Spinal cord (tissue), 10 donors: ENCODE measurements at places on chromosomes 6 and 20. TPM values are rescaled to one million over a fixed set of nuclear protein-coding genes. Genes with fewer than 3 reads are reported as not detected.

Gene RUNX2
- total RNA-seq = 0.83 TPM

- no peak for DNase-seq
Observed at GRCh38 chr6:23111984-23112383, 542.6 kb downstream of the HDGFL1 start.

Gene RSPH4A
- total RNA-seq = 7.2 TPM

GRCh38 chr6:38625217-38625616 lies 14.5 kb downstream of the BTBD9 start:
- peak; percentile 13 for DNase-seq

- no peak for DNase-seq
Observed at GRCh38 chr6:147384029-147384428, 124.5 kb upstream of the SAMD5 start.

- DNase-seq = no peak
Observed at GRCh38 chr6:43761666-43762409, 8.2 kb upstream of the VEGFA start.

- no peak for DNase-seq
Observed at GRCh38 chr6:14278446-14278845, 160.9 kb downstream of the CD83 start.

DNA sequence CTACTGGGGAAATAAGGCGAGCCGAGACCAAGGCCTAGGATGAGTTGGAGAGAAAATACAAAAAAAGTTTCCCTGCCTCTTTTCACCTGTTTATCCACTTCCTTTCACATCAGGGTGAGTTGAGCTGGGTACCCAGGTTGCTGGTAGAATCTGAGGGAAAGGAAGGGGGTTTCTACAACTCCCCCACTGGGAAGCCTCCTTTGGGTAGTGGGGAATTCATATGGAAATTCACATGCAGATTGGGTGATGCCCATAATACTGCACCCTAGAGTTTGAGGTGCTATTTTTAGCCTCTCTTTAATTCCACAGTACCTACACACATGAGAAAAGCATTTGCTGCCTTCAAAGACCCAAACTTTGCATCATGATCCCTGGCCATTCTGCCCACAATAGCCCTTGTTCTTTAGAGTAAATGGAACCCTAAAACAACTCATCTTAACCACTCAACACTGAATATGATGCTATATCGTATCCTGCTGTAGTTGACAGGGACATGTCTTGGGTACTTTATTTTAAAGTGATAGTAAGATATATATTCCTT lies 2.7 kb downstream of the OSTM1 start:
- no peak for DNase-seq

- no peak for DNase-seq
Observed at GRCh38 chr6:137045222-137045789, 541 bp upstream of the IL20RA start.

Gene MOXD1
- total RNA-seq = 21.3 TPM

Gene ECT2L
- total RNA-seq = 0.89 TPM

Gene FKBP1C
- total RNA-seq = 0.20 TPM

Gene CDSN
- total RNA-seq = not detected

DNA sequence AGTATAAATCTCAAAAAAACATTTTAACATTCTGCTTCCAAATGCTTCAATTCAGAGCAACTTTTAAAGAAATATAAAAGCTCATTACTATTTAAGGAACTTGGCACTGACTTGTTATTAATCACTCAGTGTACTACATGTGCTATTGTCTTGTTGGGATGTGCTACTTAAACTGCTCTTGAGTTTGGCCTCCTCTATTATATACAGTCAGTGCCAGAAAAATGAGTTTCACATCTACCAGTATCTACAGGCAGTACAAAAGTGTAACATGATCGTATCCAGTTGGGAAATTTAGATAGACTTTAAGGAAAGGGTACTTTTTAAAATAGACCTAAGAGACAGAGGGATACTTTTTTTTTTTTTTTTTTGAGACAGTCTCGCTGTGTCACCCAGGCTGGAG lies 627.3 kb upstream of the SLC35B3 start:
- DNase-seq = no peak

DNA sequence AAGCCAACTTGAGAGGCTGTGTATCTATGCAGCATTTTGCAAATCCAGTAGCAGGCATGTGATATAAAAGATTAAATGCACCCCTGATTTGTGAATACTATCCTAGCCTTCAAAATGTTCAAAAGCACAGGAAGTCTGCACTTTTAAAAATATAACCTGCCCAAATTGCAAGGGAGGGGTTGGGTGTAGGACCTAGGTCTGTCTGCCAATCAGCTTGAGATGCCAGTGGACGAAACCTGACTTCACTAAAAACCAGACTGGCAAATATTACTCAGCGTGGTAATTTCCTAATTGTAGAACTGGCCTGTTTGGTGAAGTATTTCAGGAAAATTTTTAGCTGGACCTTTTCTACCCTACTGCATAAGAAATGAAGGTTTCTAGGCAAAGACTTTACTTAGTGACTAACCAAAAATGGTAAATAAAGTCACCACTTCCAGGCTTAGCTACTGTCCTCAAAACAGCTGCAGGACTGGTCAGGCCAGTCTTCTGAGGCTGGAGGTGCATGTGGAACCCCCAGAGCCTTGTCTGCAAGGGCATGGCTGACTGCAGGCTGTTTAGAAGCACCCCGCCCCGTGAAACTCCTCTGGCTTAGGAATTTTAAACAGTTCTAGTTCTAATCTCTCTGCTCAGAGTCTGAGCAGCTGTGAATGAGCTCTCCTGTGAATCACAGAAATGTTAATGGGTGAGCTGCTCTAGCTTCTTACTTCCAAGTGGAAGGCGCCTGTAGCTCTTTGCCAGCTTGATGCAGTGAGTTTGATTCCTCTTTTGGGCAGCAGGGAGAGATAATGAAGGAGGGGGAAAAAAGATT lies 104.4 kb upstream of the ESR1 start:
- DNase-seq = peak; percentile 19

GRCh38 chr6:127458222-127458621 lies 967 bp downstream of the KIAA0408 start:
- no peak for DNase-seq

Gene SCAF8
- 54.7 TPM for total RNA-seq

DNA sequence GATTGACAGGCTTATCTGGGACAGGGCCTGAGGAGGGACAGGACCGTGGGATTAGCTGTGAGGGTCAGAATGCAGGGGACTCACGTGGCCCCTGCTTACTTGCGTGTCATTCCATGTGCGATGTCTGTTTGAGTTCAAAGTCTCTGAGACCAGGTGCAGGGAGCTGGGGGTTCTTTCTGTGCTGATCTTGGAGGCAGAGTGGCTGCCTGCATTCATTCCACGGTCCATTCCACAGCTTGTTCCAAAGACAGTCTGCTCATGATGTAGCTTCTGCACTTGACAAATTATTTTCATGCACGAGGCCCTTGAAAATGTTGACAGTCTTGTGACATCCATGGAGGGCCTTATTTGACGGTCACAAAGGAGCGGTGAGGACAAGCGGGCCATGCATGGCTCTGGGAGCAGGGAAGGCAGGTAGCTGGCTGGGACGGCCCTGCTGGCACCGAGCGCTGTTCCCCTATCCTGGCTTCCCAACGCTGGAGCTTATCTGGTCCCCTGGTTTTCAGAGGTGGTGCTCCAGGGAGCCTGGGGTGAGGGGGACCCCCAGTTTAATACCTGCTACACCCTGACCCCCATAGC lies 156.3 kb upstream of the RNF24 start:
- peak; percentile 57 for DNase-seq

DNA sequence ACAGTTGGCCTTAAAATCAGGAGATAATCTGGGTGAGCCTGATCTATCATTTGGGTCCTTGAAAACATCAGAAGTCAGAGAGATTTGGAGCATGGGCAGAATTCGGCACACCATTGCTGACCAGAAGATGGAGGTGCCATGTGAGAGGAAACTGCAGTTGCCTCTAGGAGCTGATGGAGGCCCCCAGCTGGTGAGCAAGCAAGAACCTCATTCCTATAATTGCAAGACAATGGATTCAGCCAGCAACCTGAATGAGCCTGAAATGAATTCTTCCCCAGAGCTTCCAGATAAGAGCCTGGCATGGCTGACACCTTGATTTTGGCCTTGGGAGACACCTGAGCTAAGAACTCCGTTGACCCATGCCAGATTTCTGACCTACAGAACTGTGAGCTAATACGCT lies 76.3 kb upstream of the FYN start:
- DNase-seq = no peak

Gene ACSS2
- 35.3 TPM for total RNA-seq

Gene LYRM2
- 33.9 TPM for total RNA-seq

GRCh38 chr6:5162355-5162754 lies 77.2 kb downstream of the PPP1R3G start:
- DNase-seq = no peak

Gene BPIFA1
- not detected for total RNA-seq

- DNase-seq = no peak
Observed at GRCh38 chr6:134555672-134556071, 237.8 kb upstream of the SGK1 start.

DNA sequence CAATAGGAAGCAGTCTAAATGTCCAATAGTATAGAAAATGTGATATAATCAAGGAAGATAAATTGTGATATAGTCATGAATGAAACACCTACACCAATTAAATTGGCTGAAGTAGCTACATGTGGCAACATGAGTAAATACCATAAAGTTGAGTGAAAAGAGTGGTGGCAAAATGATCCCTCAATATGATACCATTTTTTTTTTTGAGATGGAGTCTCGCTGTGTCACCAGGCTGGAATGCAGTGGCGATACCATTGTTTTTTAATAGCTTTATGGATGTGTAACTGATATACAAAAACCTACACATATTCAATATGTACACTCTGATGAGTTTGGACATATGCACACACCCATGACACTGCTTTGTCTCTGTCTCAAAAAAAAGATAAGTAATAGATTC lies 20.9 kb upstream of the ILRUN start:
- no peak for DNase-seq

- DNase-seq = no peak
Observed at GRCh38 chr6:11043378-11043960, 636 bp downstream of the ELOVL2 start.

GRCh38 chr6:90538278-90539046 lies 48.4 kb downstream of the MAP3K7 start:
- DNase-seq = no peak

Gene ZFAND3
- total RNA-seq = 24.5 TPM

GRCh38 chr6:130223508-130223907 lies 757 bp upstream of the SAMD3 start:
- no peak for DNase-seq

Gene ME1
- 23.8 TPM for total RNA-seq

GRCh38 chr6:141488488-141488887 lies 644.2 kb upstream of the GJE1 start:
- no peak for DNase-seq

DNA sequence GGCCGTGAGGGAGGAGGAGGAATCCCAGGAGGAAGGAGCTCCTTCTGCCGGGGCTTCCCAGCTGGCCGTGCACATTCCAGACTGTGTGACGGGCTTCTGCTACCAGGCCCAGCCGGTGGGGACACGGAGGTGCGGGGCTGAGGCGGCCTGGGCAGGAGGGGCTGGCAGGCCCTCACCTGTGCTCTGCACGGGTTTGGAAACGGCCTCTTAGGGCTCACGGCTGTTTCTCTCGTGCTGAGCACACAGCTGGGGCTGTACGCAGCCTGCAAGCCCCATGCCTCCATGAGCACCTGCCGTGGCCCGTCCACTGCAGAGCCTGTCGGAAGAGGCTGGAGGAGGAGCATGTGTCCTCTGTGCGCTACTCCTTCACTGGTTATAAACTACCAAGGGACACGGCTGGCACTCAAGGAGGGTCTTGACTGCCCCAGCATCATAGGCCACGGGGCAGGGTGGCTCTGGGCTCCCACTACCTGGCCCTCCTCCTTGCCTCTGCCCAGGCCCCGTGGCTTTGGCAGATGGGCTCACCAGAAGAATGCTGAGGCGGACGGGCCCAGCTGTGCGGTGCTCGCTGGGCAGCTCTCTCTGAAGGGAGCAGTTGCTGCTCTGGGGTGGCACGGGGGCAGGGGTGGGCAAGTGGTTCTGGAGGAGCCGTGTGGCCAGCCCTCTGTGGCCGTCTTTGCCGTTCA lies 15.8 kb downstream of the NPEPL1 start:
- no peak for DNase-seq

Gene MRAP2
- total RNA-seq = 5.4 TPM

DNA sequence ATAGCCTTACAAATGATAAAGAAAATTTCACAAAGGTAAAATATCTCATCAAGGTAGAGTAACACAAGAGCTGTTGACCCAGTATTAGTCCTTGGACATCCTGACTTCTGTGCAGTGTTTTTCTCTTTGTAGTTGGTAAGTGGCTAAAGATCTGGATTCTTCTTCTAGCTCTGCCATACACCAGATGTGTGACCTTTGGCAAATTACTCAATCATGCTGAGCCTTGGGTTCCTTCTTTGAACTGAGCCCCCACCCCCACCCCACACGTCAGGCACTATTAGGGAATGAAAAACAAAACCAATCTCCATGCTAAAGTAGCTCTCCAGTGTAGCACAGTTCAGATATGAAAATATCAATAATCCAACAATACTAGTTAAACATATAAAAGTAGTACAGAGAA lies 15.1 kb upstream of the TRIM39 start:
- no peak for DNase-seq

GRCh38 chr20:37205794-37206193 lies 26.4 kb upstream of the MROH8 start:
- no peak for DNase-seq

DNA sequence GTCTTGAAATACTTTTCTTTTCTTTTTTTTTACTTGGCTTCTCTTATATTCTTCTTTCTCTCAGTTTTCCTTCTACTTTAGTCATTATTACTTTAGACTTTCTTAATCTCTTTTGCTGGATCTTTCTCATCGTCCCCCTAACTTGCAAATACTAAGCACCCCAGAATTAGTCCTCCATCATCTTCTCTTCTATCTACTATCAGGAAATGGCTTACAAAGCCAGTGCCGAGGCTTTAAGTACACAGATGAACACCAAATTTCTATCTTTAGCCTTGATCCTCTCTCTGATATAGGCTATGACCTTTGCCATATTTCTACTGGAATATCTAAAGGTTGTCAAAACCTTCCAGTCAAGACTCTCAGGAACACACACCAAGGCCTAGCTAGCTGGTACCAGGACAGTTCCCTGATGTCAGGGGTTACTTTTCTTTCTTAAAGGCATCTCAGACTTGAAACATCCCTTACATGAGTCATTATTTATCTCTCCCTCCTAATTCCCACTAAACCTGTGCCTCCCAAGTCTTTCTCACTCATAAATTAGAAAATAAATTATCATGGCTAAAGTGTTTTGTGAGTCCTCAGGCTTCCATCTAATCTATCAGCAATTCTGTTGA lies 278.6 kb upstream of the TCF21 start:
- DNase-seq = no peak

Gene PTCHD4
- total RNA-seq = 4.2 TPM
